ENCODE measurements at places on chromosomes 12 and 14.

GRCh38 chr14:21523203-21523602, 2.9 kb downstream of the SALL2 start:
- DNase-seq, result no peak

DNA sequence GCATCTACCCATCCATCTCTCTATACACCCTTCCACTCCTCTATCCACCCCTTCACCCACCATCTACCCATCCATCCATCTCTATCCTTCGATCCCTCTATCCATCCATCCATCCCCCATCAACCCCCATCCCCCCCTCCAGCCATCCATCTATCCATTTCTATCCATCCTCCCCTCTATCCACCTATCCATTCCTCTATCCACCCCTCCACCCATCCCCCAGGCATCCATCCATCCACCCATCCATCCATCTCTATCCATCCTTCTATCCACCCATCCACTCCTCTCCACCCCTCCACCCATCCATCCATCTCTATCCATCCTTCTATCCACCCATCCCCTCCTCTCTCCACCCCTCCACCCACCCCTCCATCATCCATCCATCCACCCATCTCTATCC, 17.5 kb upstream of the GPR132 start:
- DNase-seq, result no peak

DNA sequence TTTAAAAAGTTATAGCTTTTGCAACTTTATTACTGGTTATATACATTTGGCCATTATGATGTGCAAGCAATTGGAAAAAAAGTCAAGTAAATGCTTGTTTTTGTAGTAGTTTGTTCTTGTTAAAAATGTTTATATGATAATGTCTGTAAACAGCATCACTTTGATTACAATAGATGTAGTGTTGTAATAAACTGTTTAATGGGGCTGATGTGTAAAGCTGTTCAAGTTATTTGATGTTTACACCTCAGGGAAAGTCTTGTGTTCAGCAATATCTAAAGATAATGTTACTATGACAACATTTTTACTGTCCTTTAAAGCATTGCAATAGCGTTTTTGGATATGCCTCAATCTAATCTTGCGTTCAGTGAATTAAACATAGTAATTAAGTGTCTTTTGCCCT, 30.4 kb downstream of the CPSF6 start:
- no peak for DNase-seq

GRCh38 chr14:82230748-82231147, 697.1 kb upstream of the SEL1L start:
- DNase-seq, result no peak

GRCh38 chr12:56122637-56123036, 4.6 kb downstream of the ZC3H10 start:
- no peak for DNase-seq

DNA sequence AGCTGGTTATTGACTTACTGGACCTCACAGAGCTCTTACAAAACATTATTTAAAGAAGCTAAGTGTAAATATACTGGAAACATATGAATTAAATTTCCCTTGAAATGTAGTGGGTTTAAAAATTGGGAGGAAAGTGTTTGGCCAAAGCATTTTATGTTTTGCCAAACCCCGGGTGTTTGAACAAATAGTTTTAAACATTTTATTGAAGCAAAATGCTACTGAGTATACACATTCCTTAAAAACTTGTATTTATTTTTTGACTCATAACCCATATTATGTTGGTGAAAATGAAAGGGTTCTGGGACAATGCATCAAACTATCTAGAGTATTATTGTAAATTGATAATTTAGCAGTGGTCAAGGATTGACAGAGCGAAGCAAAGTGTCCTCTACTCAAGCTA, 1048.5 kb downstream of the SLC6A15 start:
- DNase-seq, result no peak

- DNase-seq, result no peak
These were observed 230.1 kb upstream of the PLXNC1 start for GRCh38 chr12:93918262-93918661.

GRCh38 chr12:4288296-4289131, 15.0 kb downstream of the CCND2 start:
- DNase-seq, result no peak

All from activated naive CD8-positive, alpha-beta T cell treated with anti-CD3 and anti-CD28 coated beads, Interleukin-2, amount 50 U/mL, for 16 hours (primary cell).